ENCODE measurements at places on chromosomes 6 and 20.

DNA sequence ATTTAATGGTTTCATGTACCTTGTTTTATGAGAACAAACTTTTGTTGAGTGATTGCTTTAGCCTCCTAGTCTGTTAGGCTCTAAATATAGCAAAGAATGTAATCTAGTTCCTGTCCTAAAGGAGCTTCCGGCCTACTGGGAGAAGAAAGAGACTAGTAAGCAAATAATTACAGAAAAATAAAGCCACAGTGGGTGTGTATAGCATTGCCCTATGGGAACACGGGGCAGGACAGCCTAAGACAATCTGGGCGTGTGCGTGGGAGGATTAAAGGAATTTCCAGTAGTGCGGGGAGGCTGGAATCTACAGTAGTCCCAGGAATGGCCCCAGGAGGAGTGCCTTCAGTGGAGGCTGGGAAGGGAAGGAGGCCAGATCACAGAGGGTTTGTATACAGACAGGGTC, 98.1 kb upstream of the AKAP12 start:
- no peak for DNase-seq

GRCh38 chr6:4021854-4022695, 56.9 kb downstream of the FAM217A start:
- DNase-seq = peak; percentile 25

GRCh38 chr6:10310826-10311225, 104.0 kb downstream of the TFAP2A start:
- DNase-seq = no peak

DNA sequence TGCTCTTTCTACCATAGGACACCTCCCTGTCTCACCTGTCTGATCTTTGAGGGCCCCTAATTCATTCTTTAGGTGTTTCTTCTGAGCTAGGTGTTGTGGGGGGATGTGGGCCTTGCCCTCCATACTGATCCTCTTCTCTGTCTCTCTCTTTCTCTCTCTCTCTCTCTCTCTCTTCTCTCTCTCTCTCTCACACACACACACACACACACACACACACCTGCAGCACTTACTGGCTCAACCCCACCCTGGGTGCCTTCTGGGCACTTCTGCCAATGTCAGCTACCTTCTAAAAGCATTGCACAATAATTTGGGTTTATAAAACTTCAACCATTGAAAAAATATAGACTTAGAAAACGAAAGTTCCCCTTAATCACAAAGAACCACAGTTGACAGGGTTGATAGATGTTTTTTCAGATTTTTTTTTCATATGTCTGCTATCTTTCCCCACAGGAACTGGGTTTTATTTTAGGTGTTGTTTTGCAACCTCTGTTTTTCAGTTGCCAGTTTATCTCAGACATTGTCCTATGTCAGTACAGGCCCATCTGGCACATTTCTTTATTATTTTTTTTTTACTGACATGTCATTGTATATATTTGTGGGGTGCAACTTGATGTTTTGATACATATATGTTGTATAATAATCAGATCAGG, 28.1 kb downstream of the PKIG start:
- DNase-seq = peak; percentile 30

DNA sequence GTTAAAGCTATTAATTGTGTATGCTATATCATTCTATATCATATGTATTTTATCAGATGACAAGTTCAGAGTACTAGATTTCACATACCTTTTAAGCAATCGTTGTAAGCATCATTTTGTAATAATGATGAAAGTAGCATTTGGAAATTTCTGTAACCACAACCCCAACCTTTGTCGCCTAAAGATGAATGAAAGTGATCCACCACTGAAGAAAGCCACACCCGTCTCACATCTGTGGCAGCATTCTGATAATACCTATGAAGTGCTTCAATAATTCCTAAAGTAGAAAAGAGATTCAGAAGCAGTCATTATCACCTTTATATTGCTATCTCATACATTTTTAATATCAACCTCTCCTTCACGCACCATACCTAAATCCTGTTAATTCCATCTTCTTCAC, 16.6 kb downstream of the ZUP1 start:
- no peak for DNase-seq

GRCh38 chr6:158977382-158977781, 22.6 kb downstream of the RSPH3 start:
- no peak for DNase-seq

GRCh38 chr6:29747688-29748250, 24.5 kb downstream of the HLA-F start:
- DNase-seq = no peak

- no peak for DNase-seq
Observed at GRCh38 chr6:90429713-90430112, 133.1 kb upstream of the BACH2 start.

DNA sequence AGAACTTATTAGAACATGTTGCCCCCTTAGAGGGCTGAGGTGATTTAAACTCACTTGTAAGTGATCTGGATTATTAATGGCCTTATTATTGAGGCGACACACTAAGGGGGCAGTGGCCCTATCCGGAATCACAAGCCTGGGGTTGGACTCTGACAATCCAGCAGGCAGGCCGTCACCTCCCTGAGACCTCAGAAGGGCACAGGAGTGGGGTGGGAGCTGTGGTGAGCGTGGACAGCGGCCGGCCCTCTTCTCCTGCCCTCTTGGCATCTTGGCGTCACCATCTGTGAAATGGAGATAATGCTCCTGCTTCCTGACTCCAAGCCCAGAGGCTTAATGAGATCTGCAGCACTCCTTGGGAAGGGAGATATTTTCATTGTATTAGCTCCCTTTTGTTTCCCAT, 15.6 kb upstream of the UQCC2 start:
- DNase-seq = no peak

DNA sequence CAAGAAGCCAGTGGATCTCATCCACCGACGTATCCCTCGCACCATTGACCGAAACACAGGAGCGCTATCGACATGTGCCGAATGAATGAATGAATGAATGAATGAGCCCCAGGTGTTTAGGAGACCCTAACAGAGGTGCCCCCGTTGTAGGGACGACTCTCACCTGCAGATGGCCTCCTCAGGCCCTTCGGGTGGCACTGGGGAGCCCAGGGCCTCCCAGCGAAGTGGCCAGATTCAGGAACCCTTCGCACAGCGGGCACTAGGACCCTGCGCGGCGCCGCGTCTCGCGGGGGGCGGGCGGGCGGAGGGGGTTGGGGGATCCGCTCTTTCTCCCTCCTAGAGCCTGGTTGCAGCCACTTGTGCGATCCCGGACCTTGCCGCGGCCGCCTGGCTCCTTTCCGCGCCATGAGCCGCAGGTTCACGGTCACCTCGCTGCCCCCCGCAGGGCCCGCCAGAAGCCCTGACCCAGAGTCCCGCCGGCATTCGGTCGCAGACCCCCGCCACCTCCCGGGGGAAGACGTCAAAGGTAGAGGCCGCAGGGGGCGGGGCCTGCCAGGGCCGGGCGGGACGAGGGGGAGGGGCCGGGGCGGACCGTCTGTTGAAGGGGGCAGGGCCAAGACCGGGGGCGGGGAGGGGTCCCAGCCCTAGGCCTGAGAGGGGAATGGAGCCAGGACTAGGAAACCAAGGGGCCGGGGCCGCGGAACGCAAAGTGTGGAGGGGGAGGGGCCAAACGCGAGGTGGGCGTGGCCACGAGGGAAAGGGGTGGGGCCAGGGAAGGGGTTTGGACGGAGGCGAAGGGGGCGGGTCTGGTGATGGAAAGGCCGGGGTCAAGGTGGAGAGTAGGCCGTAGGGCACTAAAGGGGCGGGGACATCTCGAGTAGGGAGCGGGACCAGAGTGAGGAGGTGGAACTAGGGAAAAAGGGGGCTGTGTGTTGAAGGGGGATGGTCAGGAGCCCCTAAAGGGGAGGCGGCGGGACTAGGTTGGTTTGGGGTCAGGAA, 7.4 kb upstream of the SLC12A5 start:
- peak; percentile 24 for DNase-seq

DNA sequence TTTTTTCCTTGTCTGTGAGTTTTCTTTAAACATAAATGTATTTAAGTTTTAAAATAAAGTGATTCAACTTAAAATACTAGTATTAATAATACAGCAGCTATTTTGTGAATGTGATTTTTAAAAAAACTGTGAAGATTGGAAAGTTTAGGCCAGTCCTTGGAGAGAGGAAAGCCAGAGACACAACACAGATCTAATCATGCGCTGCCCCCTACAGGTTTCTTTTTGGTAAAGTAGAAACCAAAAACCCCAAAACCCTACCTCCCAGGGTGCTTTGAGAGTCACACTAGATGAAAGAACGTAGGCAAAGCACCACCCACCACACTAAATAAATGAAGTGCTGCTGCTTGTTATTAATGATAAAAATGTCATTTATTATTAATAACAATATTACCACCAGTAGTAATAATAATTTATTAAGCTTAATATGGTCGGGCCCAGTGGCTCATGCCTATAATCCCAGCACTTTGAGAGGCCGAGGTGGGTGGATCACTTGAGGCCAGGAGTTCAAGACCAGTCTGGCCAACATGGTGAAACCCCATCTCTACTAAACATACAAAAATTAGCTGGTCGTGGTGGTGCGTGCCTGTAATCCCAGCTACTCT, 33.7 kb downstream of the SLC9A8 start:
- peak; percentile 73 for DNase-seq

DNA sequence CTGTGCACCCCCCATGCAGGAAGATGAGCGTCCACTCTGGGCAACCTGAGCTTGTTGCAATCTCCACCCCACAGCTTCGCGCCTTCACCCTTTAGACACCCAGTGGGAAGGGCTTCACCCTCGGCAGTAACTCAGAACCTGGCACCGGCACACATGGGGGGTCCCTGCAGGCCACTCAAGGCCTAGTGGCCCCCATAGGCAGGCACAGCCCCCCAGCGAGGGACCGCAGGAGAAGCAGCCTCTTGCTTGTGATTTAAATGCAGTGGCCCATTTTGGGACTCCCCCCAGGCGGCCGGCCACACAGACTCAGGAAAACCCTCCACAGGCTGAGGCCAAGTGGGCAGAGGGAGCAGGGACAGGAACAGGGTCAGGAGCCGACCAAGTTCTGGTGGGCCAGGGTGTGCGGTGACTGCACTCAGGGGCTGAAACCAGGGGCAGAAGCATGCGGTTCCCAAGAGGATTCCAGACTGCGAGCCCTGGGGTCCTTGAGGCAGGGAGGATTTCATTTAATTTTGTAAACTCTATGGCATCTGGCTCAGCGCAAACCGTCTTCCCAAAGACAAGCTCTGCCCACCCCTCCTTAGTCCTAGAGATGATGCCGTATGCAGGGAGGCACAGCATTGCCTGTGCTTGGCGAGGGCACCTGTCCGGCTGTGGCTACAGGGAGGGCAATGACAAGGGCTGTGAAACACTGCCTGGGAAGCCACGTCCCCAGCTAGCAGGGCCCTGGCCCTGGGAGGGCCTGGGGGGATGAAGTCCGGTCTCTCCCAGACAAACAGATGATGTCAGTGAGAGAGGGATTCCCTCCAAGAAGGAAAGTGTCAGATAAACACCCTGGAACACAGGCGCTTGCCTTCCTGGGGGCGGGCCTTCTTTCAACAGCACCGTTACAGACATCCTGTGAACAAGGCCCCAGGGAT, 52.9 kb upstream of the GPR31 start:
- no peak for DNase-seq

DNA sequence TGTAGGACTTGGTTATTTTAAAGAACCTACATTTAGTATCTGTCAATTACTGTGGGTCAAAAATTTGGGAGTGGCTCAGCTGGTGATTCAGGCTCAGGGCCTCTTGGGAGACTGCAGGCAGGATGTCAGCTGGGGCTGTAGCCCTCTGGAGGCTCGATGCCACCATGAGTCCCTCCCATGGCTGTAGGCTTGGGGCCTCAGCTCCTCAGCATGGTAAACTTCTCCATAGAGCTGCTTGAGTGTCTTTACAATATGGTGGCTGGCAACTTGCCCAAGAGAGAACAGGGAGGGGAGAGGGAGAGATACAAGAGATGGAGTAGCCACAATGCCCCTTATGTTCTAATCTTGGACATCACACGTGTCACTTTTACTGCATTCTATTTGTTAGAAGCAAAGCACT, 470.4 kb downstream of the CDH26 start:
- DNase-seq = no peak

GRCh38 chr20:31707994-31708735, 14.5 kb downstream of the BCL2L1 start:
- no peak for DNase-seq

- DNase-seq = no peak
Observed at GRCh38 chr6:52946306-52946705, 36.8 kb upstream of the GSTA3 start.

GRCh38 chr6:129691709-129692108, 18.3 kb downstream of the ARHGAP18 start:
- no peak for DNase-seq

GRCh38 chr6:109182578-109182977, 87.3 kb downstream of the CEP57L1 start:
- no peak for DNase-seq

- no peak for DNase-seq
Observed at GRCh38 chr6:135093578-135093977, 39.0 kb upstream of the HBS1L start.

DNA sequence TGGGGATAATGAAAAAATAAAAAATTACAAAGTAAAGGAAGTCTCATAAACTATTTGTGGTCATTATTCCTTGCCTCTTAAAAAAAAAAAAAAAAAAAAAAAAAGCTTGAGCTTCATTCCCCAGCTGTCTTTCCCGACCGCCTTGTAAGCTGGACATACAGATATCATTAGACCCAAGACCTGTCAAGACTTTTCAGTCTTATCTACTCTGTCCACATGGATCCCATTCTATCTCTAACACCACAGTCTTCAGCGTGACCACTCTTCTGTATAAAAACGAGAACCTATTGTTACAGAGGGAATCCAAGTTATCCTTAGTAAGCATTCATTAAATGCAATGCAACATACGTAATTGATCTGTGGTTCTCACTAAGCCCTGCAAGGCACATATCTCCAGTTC, 423.5 kb downstream of the MEI4 start:
- DNase-seq = no peak

GRCh38 chr6:15642276-15642675, 20.6 kb downstream of the DTNBP1 start:
- no peak for DNase-seq

- no peak for DNase-seq
Observed at GRCh38 chr6:108497883-108498282, 62.8 kb upstream of the FOXO3 start.

DNA sequence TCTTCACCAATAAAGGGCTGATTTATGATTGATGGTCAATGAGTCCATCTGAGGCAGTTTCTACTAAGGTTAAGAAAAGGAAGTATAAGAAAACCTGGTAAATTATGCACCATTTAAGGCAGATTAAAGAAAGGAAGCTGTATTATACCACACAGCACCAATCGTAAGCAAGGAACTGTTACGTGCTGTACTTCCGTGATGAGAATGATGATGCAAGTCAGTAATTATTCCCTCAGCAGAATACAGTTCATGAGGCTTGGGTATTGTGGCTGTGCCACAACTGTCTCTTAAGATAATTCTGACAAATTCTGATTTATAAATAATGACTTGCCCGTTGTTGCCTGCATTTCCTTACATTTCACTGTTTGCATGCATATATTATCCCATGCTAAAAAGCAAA, 699.0 kb downstream of the HDGFL1 start:
- DNase-seq = no peak

DNA sequence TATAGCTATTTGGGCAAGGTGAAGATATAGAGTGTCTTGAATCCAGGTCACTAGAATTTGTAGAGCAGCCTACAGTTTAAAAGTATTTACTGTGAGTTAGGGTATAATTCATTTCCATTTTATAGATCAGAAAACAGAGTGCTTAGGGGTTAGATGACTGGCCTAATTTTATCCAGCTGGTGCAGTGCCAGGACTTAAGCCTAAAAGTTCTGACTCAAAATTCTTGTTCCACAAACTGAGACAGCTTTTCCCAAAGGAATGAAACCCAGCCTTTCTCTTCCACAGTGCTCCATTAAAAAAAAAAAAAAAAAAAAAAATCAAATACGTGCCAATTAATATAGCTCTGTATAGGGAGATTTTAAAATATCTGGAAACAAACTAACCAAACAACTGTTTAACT, 441.0 kb upstream of the MARCKS start:
- no peak for DNase-seq

All from CD4-positive, alpha-beta T cell treated with Interleukin-2 at 100 ng/mL for 4 hours (primary cell).